ENCODE measurements at places on chromosomes 2 and 18.

DNA sequence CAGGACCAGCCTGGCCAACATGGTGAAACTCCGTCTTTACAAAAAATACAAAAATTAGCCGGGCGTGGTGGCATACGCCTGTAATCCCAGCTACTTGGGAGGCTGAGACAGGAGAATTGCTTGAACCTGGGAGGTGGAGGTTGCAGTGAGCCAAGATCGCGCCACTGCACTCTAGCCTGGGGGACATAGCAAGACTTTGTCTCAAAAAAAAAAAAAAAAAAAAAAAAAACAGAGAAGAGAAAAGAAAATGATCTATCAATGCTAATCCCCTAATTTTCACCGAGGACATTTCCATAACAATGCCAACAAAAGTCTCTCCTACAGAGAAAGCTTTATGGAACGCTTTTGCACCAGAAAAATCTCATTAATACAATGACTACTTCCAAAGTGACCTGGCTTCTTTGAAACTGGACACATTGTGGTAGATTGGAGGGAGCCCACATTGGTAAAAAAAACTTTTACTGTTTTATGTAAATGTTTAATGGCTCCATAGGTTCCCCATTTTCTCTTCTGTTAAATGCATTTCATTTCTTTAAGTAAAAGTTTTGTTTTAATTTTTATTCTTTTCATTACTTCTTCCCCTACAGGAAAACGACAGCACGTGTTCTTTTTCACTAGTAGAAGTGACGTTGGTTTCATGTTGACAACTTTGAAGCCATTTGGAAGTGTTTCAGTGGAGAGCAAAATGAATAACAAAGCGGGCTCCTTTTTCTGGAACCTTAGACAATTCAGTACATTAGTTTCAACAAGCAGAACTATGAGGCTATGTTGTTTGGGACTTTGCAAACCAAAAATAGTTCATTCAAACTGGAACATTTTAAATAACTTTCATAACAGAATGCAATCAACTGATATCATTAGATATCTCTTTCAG is 888 bp downstream of the FASTKD2 start:
- DNase-seq: no peak

DNA sequence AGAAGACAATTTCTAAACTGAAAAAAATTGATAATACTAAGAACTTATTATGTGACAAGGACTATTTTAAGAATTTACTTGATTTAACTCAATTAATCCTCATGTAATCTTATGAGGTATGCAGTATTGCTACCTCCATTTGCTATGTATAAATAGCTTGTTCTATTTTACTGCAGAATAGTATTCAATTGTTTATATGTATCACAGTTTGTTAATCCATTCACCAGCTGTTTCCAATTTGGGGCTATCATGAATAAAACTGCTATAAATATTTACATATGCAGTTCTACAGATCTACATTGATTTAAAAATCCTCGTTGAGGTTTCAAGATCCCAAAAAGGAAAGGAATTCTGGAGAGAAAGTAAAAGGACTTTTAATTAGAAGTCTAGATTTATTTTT is 54.8 kb upstream of the DOCK10 start:
- no peak for DNase-seq

DNA sequence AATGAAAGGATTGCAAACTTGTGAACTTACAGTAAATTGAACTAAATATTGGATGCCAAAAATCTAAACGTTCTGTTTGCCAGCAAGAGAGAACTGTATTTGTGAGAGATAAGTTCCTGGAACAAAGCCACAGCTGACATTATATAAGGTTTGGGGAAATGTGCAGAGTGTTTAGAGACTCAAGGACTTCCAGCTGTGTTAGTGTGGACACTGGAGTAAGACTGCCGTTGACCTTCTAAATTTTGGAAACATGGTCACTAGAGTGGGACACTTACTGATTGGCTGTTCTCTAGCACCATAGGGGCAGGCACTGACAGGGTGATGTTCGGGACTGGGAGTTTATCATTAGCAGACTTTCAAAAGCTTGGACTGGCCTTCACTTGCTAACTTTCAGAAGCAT is 40.5 kb downstream of the SCN9A start:
- no peak for DNase-seq

DNA sequence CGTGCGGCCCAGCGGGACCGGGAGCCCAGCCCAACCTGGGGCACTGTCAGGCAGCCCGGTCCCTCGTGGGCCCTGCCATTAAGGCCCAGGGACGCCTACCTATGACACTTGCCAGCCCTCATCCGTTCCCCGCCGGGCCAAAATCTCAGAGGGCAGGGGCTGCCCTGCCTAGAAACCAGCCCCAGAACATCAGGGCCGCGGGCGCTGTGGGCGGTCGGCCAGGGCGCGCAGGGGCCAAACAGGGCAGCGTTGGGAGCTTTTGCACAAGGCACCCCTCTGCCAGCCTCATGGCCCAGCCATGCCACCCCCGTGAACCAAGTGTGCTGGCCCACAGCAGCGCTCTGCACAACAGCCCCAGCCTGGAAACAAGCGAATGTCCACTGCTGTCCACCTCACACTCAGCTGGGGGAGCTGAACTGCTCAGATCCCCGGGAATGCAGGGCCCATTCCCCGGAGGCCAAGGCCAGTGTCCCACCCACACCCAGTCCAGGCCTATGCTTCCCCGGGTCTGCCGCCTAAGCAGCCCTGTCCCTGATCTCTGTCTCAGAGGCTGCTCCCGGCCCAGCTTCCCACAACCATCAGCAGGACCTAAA is 3.5 kb upstream of the NEURL3 start:
- DNase-seq: no peak

GRCh38 chr2:225761396-225761795 is 361.9 kb downstream of the NYAP2 start:
- DNase-seq: no peak

- DNase-seq: no peak
These were observed 616.8 kb upstream of the ZEB2 start for GRCh38 chr2:145136702-145137101.

GRCh38 chr2:65381607-65382051 is 50.8 kb downstream of the SPRED2 start:
- no peak for DNase-seq

DNA sequence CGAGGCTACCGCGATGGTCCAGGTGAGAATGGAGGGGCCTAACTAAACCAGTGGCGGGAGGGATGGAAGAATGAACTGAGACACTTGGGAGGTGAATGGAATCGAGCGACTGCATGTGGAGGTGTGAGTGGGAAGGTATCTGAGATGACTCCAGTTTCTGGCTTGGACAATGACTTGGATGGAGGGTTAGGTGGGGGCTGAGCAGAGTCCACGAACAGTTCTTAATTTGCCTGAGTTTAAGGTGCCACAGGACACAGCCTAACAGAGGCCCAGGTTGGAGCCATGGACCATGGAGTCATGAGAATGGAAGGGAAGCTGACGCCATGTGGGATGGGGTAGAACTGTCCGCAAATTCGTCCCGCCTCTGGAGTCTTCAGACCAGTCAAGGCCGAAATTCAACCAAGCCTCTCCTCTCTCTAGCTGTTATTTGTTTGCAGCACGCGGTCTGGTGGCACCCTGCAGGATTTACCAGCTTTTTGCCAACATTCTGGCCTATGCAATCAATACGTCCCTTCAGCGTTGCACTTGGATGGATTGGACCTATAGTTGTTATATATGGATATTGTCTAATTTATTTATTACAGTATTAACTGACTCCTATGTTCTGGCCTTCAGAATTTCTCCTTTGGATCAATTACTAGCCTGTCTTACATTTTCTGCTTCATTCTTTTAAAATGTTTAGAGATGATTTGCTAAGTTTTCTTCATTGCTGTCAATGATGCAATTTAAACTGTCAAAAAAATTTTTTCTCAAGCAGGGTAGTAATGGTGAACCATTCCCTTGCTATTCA is 940 bp upstream of the BOLA3 start:
- DNase-seq: no peak

DNA sequence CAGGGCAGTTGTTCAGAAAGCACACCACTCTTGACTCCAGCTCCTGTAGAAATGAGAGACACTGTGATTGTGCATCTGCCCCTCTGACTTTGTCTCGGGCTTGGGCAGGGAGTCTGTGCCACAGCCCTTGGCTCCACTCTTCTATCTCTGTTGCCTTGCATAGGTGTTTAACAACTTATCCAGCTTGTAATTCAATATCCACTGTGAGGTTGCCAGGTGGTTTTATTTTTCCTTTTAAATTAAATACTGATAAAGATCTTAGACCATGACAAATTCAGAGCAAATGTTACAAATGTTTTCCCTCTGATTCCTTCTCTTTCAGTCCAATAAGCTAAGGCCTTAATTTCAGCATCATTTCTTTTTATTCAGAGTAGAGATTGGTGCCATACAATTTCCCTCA is 421.7 kb downstream of the STK39 start:
- DNase-seq: no peak

DNA sequence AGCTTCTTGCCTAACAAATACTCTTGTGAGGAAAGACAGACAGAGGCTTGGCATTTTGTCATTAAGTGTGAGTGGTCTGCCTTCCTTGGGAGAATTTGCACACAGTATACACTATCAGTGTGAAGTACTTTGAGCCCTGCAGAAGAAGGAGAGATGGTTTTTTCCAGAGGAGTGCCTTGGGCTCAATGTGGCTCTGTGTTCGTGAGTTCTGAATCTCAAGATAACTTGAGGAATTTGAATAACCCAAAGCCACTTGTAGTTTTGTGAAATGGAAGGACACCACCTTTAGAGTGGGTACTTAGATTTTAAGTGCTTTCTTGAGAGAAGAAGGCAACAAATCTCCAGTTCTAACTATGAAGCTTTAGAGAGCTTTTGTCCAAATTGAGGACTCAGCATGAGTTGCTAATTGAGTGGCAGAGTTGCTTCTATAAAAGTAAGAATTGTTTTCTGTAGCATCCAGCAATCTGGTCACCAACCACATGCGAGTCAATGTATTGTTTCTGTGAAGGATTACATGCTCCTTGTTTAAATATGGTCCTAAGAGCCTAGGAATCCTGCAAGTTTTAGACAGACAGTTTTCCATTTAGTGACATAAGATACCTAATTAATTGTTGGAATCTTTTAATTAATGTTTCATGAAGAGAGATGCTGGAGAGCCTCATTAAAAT is 68.3 kb downstream of the BABAM2 start:
- DNase-seq: no peak

DNA sequence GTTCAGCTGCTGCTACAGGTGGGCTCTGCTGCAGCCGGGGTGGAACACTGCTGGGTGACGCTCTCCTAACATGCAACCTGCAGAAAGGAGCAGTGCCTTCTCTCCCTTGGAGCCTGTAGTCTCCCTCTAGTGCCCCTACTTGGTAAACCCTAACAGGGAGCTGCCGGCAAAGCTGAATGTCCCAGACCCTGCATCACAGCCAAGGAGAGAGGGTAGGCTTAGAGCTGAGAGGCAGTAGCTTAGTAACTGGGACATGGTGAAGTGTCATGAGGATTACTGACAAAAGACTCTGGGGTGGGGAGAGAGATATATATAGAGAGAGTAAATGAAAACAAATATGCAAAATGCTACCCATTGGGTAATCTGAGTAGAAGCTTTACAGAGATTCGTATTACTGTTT is 9.9 kb downstream of the NCAPH start:
- DNase-seq: no peak

GRCh38 chr18:75678627-75679026 is 251.1 kb upstream of the SMIM21 start:
- no peak for DNase-seq

DNA sequence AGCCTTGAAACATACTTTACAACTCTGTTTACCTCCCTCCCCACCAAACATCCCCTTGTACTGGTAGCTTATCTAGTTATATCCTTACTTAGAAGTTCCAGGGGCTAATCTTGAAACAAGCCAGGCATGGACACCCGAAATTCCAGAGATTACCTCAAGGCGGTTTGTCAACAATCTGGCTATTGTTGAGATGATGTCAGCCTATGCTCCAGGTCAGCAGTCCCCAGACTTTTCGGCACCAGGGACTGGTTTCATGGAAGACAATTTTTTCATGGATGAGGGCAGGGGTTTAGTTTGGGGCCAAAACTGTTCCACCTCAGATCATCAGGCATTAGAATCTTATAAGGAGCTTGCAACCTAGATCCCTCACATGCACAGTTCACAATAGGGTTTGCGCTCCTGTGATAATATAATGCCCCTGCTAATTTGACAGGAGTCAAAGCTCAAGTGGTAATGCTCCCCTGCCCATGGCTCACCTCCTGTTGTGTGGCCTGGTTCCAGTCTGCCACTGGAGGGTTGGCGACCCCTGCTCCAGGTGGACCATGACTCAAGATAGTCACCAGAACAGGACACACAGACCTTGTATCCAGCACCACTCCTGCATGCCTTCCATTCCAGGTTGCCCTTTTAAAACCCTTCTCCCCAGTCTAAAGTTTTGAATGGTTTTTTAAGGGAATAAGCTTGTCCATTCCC is 171.2 kb downstream of the SPAG16 start:
- no peak for DNase-seq

GRCh38 chr18:73827801-73828200 is 319.8 kb downstream of the FBXO15 start:
- DNase-seq: no peak

GRCh38 chr2:138846216-138846821 is 66.1 kb upstream of the NXPH2 start:
- no peak for DNase-seq

- DNase-seq: no peak
These were observed 62.9 kb upstream of the CYRIA start for GRCh38 chr2:16728351-16729136.

DNA sequence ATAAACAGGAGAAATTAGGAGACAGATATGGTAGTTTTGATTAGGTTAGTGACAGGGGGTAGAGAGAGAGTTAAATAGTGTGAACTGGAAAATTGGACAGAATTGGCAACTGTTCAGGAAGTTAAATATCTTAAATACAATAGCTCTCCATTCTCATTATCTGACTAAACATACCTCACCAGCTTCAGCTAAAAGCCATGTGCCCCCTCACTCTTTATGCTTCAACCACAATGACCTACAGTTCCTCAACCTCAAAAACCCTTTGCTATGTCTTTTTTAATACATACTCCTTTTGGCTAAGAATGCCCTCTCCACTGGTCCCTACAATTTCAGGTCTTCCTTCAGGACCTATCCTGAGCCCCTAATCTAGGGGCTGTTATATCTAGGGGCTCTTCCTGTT is 740.2 kb upstream of the ZEB2 start:
- no peak for DNase-seq

GRCh38 chr2:52895726-52896340 is 871.8 kb upstream of the CHAC2 start:
- no peak for DNase-seq

DNA sequence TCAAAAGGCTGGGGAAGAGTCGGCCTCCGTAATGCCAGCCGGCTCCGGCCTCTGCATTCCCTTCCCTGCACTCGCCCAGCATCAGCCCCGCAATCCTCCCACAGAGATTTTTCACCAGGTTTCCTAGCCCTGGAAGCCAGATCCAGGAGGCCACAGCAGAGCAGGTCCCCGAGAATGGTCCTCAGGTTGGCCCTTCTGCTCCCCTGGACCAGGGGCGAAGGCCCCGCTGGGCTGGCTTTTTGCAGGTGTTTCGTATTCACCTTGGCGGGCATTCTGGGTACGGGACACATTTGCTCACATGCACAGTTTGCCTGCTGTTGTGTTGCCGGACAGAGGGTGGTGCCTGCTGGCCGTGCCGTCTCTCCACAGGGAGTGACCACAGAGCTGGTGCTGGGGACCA is 309.5 kb downstream of the NDUFA10 start:
- no peak for DNase-seq
